Stimulated activated CD4-positive, alpha-beta T cell treated with anti-CD3 and anti-CD28 coated beads, TNF-alpha, amount 100 ng/mL, for 1 hour (primary cell): ENCODE measurements at places on chromosomes 2 and 18.

DNA sequence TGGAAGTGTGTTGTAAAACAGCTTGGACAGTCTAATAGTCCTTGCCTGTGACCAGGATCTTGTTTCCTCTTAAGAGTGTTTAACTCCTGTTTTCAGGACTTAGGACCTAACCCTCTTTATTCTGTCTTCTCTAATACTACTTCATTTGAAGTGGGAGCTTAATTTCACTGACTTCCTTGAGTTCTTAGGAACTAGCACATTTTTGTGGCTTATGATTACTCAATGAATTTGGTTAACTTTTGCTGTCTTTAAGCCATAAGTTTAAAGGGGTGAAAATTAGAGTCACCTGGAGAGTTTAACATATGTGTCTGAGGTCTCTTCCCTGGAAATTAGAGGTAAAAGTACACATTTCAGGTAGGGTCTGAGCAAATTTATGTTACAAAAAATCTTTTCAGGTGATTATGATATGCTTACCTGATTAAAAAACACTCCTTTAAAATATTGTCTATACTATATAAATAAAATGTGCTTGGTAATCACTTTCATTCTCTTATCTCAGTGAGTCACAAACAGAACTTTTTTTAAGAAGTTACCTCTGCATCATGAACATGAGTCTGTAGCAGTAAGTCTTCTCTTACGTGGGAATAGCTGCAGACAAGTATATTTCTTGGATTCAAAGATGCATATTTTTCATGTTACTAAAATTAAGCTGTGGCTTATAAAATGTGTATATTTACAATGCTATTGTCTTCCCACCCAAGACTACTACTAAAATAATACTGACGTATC lies 52.7 kb downstream of the ATP9B start:
- DNase-seq, result no peak

DNA sequence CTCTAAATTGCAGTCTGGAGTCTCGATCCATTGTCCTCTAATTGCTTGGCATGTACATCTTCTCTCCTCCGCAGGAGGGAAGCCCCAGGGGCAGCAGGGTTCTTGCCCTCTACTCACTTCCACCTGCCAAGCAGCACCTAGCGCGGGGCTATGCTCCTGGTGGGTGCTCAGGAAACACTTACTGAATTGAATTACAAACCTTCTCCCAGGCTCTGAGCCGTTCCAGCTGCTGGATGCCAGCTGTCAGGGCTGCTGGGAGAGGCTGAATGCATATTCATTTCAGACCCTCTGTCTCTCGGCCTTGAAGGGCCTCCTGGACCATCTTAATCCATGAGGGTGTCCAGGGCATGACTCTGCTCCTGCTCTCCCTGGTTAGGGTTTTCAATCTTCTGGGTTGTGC lies 94.0 kb downstream of the CELF4 start:
- no peak for DNase-seq

- DNase-seq, result no peak
Observed at GRCh38 chr18:73696698-73697097, 450.9 kb downstream of the FBXO15 start.

- no peak for DNase-seq
Observed at GRCh38 chr2:35410431-35411061, 945.0 kb upstream of the CRIM1 start.

- no peak for DNase-seq
Observed at GRCh38 chr2:96773922-96774321, 13.2 kb downstream of the CNNM4 start.

- no peak for DNase-seq
Observed at GRCh38 chr2:78839259-78839658, 186.2 kb upstream of the REG3G start.

DNA sequence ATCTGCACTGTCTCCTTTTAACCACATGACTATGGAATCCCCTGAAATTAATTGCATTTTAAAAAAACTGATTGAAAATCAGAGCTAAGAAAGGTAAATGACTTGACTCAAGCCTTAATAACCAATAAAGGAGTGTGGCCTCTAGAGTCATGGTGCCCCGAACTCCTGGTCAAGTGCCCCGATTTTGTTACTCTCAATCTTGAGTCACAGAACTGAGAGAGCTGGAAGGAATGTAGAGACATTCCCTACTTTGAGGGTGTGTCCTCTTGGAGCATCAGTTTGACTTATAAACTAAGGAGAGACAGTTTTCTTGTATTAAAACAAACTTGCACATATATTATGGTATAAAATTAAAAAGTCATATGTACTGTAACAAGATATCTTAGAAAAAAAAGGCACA lies 2.4 kb downstream of the WDR43 start:
- DNase-seq, result no peak

- no peak for DNase-seq
Observed at GRCh38 chr2:204538182-204539018, 6.9 kb upstream of the PARD3B start.

GRCh38 chr2:48841126-48841525 lies 85.6 kb upstream of the LHCGR start:
- no peak for DNase-seq

DNA sequence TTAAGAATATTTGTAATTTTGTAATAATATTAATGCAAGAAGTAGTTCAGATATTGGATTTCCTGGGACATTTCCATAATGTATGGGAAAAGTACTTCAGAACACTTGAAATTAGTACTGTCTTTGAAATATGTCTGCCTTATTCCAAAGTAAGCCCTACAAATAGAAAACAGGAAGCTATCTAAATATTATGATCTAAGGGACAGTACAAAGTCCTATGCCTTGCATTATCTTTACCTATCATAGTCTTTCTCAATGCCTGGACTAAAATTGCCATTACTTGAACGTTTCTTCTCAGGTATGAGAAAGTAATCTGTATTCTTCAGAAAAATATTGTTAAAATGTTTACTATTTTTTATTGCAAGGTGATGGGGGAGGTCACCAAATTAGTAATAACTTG lies 113.0 kb downstream of the PPP1R1C start:
- DNase-seq, result no peak

GRCh38 chr18:32093102-32093511 lies 1.4 kb downstream of the RNF138 start:
- DNase-seq, result no peak

GRCh38 chr2:115161771-115162493 lies 719.5 kb downstream of the DPP10 start:
- DNase-seq, result no peak

DNA sequence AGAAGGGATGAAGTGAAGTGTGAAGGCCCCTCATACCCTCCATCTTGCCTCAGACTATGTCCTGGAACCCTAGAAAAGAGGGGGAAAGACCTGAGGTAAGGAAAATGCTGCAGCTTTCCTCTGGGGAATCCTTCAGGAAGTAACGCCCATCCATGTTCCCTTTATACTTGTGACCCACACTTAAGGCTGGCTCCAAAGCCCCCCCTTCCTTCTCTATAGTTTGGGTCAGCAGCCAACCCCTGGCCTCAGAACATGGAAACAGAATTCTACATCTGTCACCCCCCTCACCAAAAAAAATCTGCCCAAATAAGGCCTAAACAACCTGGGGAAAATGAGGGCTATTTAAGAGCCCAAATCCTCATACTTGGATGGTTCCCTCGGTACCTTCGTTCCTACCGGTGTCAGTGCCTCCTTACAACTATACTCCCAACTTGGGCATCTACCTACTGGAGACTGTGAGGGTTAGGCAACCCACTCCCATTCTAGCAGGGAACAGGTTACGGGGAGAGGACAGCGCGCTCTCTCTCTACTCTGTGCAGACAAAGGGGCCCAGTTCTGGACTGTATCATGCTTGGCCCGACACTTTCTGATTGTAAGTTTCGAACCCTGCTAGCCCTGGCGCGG lies 689 bp downstream of the OST4 start:
- DNase-seq, result no peak

GRCh38 chr18:5061785-5062184 lies 135.3 kb downstream of the AKAIN1 start:
- no peak for DNase-seq

- no peak for DNase-seq
Observed at GRCh38 chr2:128986867-128987268, 668.2 kb upstream of the HS6ST1 start.

GRCh38 chr2:240311821-240312220 lies 123.6 kb upstream of the GPC1 start:
- no peak for DNase-seq

- no peak for DNase-seq
Observed at GRCh38 chr2:70069049-70069448, 18.2 kb upstream of the PCBP1 start.

GRCh38 chr2:8962890-8963289 lies 40.6 kb downstream of the MBOAT2 start:
- DNase-seq, result no peak

DNA sequence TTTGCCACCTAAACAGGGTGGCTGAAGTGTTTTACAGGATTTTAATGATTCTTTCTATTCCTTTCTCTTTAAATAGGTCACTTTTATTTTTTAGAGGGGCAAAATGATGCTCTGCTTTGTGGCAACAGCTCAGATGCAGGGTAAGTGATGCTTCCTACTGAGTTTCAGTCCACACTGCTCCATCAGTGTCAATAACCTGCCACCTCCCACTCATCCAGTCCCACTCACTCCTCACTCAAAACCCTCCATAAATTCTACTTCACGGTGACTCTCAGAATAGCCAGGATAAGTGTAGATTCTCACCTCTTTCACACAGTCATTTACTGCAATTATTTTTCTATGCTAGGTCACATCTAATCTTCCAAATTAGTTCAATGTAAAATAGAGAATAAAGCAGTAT lies 72.7 kb downstream of the SCN2A start:
- no peak for DNase-seq

DNA sequence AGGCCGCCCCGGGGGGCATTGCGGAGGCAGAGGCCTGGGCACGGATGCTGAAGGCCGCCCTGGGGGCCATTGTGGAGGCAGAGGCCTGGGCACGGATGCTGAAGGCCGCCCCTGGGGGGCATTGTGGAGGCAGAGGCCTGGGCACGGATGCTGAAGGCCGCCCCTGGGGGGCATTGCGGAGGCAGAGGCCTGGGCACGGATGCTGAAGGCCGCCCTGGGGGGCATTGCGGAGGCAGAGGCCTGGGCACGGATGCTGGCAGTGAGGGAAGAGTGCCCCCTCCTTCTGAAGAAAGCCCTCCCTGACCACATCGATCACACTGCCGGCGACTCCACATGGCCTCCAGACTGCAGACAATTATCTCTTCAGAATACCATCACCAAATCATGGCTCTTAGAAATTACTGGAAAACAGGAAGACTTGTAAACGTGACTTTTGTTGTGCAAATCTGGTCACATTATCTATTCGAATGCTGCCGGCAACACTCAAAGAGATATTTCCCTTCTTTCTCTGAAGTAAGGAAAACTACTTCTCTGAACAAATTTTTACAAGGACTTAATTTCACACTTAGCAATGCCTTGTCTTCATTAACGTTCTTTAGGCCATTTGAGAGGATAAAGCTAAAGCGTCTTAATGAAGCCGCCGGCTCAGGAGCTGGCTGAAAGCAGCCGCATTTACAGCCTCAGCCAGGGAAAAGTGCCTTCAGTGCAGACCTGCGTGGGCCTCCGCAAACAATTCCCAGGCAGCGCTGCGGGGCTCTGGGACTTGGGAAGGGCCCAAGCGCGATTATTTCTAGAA lies 18.1 kb upstream of the SNTG2 start:
- no peak for DNase-seq

DNA sequence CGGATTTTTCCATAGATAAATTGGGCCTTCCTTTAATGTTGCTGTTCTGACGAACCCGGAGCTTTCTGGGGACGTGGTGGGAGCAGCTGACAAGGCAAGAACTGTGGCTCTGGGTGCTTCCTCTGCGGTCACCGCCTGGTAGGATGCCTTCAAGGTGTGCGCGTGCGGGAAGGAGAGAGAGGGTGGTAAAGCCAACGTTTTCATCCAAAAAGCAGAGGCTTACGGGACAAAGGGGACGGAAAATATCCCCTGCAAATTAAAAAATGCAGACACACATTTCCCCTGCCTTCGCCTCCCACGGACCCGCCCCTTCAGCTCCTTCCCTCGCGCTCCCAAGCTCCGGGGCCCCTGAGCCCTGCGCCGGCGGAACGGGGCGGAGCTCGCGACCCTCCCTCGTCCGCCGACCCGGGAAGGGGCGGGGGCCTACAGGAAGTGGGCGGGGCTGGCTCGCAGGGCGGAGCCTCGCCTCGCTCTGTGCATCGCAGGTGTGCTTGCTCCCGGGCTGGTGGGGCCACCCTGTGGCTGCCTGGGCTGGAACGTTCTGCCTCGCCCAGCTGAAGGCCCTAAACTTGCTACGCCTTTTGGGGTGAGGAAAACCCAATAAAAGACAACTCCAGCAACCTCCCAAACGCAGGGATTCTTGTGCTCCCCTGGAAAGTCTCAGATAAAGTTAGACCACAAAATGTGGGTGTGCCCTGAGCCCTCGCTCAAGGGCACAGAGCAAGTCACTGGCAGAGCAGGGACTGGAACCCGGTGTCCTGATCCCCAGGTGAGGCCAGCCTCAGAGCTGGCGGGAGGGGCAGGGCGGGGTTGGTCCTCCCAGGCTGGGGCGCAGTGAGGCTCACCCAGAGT lies 25.4 kb upstream of the SLC66A3 start:
- peak; percentile 59 for DNase-seq

- DNase-seq, result no peak
Observed at GRCh38 chr2:234752966-234753365, 198.9 kb upstream of the SH3BP4 start.

GRCh38 chr2:70461414-70461813 lies 92.2 kb downstream of the TGFA start:
- no peak for DNase-seq

- DNase-seq, result no peak
Observed at GRCh38 chr18:68417166-68417799, 297.6 kb downstream of the TMX3 start.

DNA sequence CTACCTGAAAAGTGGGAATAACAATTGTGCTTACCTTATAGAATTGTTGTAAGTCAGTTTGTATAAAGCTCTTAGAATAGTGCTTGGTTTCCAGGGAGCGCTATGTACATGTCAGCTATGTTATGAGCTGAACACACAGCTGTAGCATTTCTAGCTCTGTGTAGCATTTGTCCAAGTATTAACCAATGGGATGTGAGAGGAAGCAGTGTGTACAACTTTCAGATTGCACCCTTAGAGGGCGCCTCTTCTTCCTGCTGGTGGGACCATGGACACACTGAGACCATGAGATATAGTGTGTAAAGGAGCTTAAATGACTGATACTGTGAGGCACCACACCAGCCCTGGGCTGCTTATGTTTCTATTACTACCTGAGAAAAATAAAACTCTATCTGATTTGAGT lies 380.2 kb downstream of the LNPK start:
- DNase-seq, result no peak

GRCh38 chr2:215441560-215442400 lies 5.9 kb upstream of the FN1 start:
- no peak for DNase-seq
